Right cardiac atrium (tissue), 5 donors: ENCODE measurements at places on chromosomes 2 and 18.

- DNase-seq = no peak
Measured at GRCh38 chr18:11437046-11437445, 172.3 kb upstream of the SLC35G4 start.

- no peak for DNase-seq
Measured at GRCh38 chr2:35864141-35864540, 491.4 kb upstream of the CRIM1 start.

- DNase-seq = no peak
Measured at GRCh38 chr2:203599509-203599908, 64.4 kb upstream of the RAPH1 start.

GRCh38 chr2:169585673-169586072, 1.5 kb downstream of the PPIG start:
- DNase-seq = no peak

- no peak for DNase-seq
Measured at GRCh38 chr2:72961036-72961720, 43.9 kb downstream of the EMX1 start.

- peak; percentile 62 for DNase-seq
Measured at GRCh38 chr2:38030635-38031355, 45.2 kb downstream of the CYP1B1 start.

DNA sequence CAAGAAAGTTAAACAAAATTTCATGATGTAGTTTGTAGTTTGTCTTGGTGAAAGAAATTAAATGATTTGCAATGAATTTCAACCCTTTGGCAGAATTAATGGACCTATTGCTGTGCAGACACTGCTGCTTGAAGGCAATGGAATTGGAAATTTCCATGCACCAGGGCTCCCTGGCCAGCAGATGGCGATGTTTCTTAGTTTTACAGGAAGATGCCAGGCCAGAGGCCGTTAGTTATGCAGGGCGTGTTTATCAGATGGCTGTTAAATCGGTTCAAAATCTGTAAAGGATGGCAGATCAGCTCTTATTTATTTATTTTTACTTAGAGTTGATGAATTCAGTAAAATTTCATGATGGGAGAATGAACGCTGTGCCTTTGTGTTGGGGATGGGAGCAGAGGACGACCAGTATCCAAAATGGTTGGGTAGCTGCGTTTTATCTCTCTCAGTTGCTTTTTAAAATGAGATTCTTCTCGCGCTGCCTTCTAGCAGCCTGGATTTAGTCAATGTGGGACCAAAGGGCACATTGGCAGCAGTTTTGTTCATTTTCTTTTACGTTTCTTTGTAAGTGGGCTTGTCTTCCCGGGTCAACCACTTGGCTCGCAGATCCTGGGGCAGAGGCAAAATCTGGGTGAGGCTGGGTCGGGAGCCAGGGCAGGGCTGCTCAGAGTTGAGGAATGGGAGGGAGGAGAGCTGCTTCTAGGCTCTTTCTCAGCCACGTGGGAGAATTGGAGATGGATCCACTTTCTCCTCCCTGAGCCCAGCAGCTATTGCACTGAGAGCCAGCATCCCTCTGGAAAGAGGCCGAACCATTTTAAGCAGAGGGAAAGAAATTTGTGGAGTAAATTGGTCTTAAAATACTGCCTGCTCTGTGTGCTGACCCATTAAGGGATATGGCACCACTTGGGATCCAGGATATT, 344.0 kb downstream of the PIK3C3 start:
- peak; percentile 86 for DNase-seq

GRCh38 chr2:100060875-100061274, 81.5 kb downstream of the AFF3 start:
- DNase-seq = no peak

- DNase-seq = peak; percentile 79
Measured at GRCh38 chr18:2894131-2894840, 47.5 kb downstream of the EMILIN2 start.

DNA sequence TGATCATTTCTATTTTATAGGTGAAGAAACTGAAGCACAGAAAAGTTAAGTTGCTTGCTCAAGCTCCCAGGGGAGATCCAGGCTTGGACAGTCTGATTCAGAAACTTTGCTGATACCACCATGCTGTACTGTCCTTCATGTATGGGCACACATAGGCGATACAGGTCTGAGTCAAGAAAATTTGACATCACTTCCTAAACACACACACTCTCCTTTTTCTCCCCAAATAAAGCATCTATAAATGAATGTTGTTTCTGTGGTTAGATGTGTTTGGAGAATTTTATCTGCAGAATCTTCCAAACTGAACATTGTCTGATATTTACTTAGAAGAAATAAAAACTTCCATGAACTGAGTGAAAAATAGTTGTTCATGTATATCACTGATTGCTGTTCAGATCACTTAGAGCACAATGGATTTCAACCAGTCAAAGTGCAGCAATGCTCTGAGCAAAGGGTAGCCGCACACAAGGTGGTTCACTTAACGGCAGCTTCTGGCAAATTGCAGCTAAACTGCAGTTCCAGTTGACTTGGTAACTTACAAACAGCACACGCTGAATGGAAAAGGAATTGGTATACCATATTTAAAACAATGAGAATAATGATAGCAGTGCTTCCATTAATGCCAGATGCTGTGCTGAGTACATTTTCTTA, 10.0 kb upstream of the AGFG1 start:
- DNase-seq = no peak

DNA sequence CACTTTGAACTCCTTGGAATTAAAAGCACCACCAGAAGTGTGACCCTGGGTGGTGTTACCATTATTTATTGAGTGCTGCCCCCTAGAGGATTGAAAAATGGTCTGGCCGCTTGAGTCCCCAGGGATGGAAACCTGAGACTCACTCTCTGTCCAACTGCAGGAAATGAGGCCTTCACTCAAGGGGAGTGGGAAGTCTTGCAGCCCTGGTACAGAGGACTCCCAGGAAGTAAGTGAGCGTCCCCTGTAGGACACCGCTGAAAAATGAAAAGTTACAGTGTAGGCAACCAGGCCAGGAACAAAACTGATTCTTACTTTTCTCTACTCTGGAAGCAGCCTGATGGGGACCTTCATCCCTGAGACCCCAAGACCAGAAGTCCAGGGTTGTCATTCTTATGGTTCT, 2.2 kb upstream of the NRP2 start:
- no peak for DNase-seq

DNA sequence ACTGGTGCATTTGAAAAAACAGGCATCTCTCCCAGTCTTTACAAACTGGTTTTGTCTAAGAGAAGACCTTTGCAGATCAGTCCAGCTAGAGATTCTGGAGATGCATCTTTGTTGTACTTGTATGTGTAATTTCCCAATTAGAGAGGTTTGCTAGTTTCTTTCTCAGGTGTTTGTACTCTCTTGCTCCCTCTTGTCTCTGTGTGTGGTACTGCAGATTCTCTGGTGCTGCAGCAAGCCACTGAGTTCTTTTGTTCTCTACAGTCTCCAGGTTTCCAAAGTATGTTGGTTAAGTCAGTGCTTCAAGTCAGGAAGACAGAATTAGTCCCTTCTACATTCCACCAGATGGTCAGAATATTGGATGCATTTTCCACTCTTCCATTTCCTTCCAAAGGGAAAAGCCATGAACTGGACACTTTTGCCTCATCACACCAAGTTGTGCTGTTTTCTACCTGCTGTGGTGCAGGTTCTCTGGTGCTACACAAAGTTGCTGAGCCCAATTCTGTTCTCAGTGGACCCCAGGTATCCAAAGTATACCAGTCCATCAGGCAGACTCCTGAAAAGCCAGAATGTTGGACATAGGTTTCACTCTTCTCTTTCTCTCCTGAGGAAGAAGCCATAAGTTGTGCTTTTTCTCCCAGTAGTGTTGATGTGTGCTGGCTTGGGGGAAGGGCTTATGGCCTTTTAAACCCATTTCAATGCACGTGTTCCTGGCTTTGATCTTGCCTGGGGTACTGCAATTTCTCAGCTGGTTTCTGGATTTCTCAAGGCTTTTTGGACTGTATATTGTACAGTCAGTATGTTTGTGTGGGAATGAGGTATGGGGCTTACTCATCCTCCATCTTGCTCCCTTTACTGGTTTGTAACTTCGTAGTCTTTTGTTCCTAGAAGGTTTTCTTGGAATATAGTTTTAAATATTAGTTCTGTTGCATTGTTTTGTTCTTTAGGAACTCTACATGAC, 29.8 kb downstream of the EPC2 start:
- no peak for DNase-seq

- DNase-seq = peak; percentile 92
Measured at GRCh38 chr2:27262379-27263286, at the start of gene SLC30A3. Gene SLC30A3 (minus strand): TSS chr2:27263047. CDS start chr2:27262906, 141 bp downstream.

DNA sequence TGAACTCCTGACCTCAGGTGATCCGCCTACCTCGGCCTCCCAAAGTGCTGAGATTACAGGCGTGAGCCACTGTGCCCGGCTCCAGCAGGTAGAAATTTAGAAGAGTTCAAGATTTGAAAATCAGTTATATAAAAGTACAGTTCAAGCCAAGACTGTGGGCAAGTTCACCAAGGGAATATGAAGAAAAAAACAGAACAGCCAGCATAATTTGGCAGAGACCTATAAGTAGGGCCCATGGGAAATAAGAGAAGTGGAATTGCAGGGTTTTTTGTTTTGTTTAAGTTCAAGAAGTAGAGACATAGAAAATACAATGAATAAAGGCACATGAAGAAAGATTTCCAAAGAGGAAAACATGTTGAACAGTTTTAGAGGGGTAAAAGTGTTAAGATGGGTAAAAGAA, 57.9 kb downstream of the BAZ2B start:
- DNase-seq = no peak

DNA sequence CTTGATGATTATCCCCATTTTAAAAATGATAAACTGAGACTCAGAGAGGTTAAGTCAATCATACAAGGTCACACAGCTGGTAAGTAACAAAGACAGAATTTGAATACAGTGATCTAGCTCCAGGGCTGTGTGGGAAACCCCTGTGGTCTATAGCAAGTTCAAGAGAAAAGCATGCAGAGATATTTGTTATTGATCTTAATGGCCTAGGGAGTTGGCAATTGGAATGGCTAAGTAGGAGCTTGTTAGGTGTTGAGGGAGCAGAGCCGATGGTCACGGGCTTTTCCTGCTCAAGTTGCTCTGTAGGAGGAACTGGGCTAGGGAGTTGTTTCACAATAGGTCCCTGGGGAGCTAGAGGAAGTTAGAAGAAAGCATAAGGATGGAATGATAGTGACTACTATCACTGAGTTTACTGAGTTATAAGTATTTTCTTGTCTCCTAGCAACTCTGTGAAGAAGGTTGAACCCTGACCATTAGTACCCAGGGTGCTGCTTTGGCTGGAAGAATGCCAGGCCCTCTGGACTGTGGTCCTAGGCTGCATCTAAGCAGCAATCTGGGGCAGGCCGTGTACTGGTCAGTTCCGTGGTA, 30.0 kb downstream of the RNF125 start:
- DNase-seq = peak; percentile 28

DNA sequence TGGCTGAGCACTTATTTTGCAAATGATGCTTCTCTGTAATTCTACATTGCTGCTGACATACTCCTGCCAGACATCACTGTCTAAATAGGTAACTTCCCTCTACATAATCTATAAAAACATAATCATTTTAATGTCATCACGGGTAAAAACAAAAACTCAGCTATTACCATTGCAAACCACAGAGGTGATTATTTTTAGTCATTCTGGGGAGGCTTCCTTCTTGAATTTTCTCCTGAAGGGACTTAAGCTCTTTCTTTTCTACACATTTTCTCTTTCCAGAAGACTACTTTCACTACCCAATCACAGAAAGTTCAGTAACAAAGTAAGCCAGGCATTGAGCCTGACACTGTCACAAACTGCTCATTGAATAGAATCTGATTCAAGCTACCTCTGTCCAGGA, 40.4 kb upstream of the NFU1 start:
- DNase-seq = no peak

DNA sequence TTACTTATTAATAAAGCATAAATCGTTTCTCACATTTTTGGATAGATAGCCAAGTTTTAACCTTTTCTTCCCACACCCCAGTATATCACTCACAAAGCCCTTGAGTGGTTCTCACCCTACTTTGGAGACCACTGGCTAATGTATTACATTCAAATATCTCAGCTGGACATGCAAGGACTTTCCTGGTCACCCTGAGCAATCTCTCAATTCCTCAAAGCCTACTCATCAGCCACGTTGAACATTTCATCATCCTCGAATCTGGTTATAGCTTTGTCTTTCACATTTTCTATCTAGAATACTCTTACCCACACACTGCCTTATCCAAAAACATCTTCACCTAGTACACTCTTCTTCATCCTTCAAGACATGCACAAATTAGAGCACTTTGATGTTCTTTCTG, 71.1 kb upstream of the MAPRE2 start:
- DNase-seq = no peak

- DNase-seq = no peak
Measured at GRCh38 chr2:5150871-5151270, 541.3 kb upstream of the SOX11 start.

- no peak for DNase-seq
Measured at GRCh38 chr2:185417111-185417510, 321.5 kb upstream of the FSIP2 start.

- no peak for DNase-seq
Measured at GRCh38 chr2:181642086-181642485, 14.8 kb downstream of the CERKL start.

DNA sequence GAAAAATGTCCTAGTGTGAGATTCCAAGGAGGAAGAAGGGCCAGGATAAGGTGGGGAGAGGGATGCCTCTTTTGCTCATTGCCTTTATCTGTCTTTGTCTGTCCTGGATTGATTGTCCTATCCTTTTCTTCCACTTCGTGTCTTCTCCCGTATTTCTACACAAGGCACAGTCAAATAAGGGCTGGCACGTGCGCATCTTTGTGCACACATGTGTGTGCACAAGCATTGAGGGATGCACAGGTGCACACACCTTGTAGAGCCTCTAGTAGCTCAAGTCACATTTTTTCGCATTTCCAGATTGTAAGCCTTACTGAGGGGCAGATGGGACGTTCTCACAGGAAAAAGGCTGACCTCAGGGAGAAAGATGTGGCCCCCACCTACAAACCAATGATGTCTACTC, 170.2 kb upstream of the TNP1 start:
- DNase-seq = no peak

- DNase-seq = no peak
Measured at GRCh38 chr2:36432479-36432878, 76.9 kb downstream of the CRIM1 start.

- DNase-seq = peak; percentile 95
Measured at GRCh38 chr2:221104361-221104811, 467.7 kb downstream of the EPHA4 start.

DNA sequence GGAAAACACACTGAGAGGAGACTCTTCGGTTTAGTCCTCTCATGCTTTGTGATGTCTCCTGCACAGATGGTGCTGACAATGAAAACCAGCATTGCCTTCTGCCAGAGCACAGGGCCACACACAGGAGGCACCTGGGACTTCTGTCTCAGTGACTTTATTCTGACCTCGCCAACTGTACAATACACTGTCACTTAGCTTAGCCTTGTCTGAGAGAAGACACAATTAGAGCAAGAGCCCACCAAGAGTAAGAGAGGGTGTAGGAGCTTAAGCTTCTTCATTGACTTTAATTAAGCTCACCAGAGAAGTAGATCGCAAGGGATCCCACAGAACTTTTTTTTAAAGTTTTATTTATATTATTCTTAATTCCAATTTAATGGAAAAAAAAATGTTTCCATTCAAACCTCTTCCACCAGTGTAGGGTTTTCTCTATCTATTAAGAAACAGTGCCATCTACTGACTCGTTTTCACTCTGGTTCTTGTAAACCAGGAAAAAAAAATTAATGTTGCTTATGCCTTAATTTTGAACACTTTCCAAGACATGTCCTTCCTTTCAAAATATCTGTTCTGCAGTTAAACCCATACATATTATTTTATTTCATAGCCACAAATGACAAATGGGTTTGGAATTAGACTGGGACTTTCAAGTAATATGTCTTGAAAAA, 42.4 kb upstream of the DDX18 start:
- no peak for DNase-seq

GRCh38 chr2:232239951-232240681, 138.4 kb upstream of the ALPP start:
- DNase-seq = no peak

GRCh38 chr18:45467293-45467692, 148.0 kb upstream of the SLC14A2 start:
- no peak for DNase-seq
